ENCODE measurements at places on chromosomes 16 and 17. TPM values are rescaled to one million over a fixed set of nuclear protein-coding genes. Genes with fewer than 3 reads are reported as not detected.

The RRAD gene
- total RNA-seq, result 54.2 TPM

The BIRC5 gene
- 0.11 TPM for total RNA-seq

The TNRC6C gene
- total RNA-seq, result 25.8 TPM

The ANKFN1 gene
- total RNA-seq, result not detected

The CDRT15L2 gene
- not detected for total RNA-seq

The SPATA22 gene
- not detected for total RNA-seq

The AGRP gene
- total RNA-seq, result not detected

The P2RX5 gene
- total RNA-seq, result not detected

The KCNJ16 gene
- not detected for total RNA-seq

The RNF222 gene
- not detected for total RNA-seq

The IRX5 gene
- total RNA-seq, result not detected

The CA5A gene
- not detected for total RNA-seq

The ST6GALNAC2 gene
- total RNA-seq, result 15.8 TPM

The IQCK gene
- not detected for total RNA-seq

The ABCA8 gene
- total RNA-seq, result 69.6 TPM

The OSBPL7 gene
- 28.8 TPM for total RNA-seq

The PRRT2 gene
- total RNA-seq, result 5.0 TPM
